ENCODE measurements at places on chromosomes 4 and X.

GRCh38 chrX:104695593-104695992 is 129.6 kb downstream of the IL1RAPL2 start:
- H3K27me3 ChIP-seq = peaks cover 2% of the 10 kb centered on the region
- H3K27ac ChIP-seq = no peak overlapping the region
- H3K4me1 ChIP-seq = no peaks in the 10 kb centered on the region
- H3K4me3 ChIP-seq = no peak overlapping the region
- no peaks in the 10 kb centered on the region for H3K36me3 ChIP-seq

DNA sequence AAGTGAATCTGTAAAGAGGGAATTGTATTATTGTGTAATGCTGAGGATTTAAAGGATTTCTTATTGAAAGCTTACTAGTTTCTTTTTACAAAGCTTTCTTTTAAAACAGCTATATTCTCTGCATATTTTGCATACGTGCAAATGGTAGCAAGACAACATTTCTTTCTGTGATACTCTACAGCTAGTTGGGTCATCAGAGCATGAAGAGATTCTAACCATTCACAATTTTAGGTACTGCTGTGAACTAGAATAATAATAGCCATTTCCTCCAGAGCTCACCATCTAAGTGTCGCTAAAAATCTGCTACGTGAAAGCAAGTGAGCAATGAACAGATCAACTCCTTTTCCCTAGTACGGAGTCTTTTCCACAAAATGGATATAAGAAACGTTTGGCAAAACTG is 37.3 kb downstream of the ARHGAP6 start:
- no peaks in the 10 kb centered on the region for H3K4me1 ChIP-seq
- H3K27ac ChIP-seq = no peak overlapping the region
- H3K4me3 ChIP-seq = no peak overlapping the region
- no peaks in the 10 kb centered on the region for H3K36me3 ChIP-seq
- no peaks in the 10 kb centered on the region for H3K27me3 ChIP-seq

- no peaks in the 10 kb centered on the region for H3K27me3 ChIP-seq
- H3K36me3 ChIP-seq = no peaks in the 10 kb centered on the region
- no peaks in the 10 kb centered on the region for H3K4me1 ChIP-seq
- no peak overlapping the region for H3K4me3 ChIP-seq
- H3K27ac ChIP-seq = no peak overlapping the region
- no peak for DNase-seq
Observed at GRCh38 chrX:69313617-69314290, 148.5 kb upstream of the PJA1 start.

- no peak overlapping the region for H3K27ac ChIP-seq
- no peaks in the 10 kb centered on the region for H3K27me3 ChIP-seq
- no peaks in the 10 kb centered on the region for H3K4me1 ChIP-seq
- H3K4me3 ChIP-seq = no peak overlapping the region
- H3K36me3 ChIP-seq = no peaks in the 10 kb centered on the region
Observed at GRCh38 chr4:85113706-85114105, 147.2 kb upstream of the WDFY3 start.

- peaks cover 2% of the 10 kb centered on the region for H3K27me3 ChIP-seq
- DNase-seq = no peak
- H3K4me1 ChIP-seq = no peaks in the 10 kb centered on the region
- no peaks in the 10 kb centered on the region for H3K36me3 ChIP-seq
- H3K27ac ChIP-seq = no peak overlapping the region
- H3K4me3 ChIP-seq = no peak overlapping the region
Observed at GRCh38 chr4:81743731-81744435, 272.2 kb upstream of the RASGEF1B start.

GRCh38 chrX:49183701-49184281 is 2.4 kb downstream of the PRICKLE3 start:
- peak overlapping the region; percentile 84 for H3K4me3 ChIP-seq
- peaks cover 13% of the 10 kb centered on the region for H3K4me1 ChIP-seq
- no peaks in the 10 kb centered on the region for H3K27me3 ChIP-seq
- H3K27ac ChIP-seq = no peak overlapping the region
- H3K36me3 ChIP-seq = peaks cover 23% of the 10 kb centered on the region

DNA sequence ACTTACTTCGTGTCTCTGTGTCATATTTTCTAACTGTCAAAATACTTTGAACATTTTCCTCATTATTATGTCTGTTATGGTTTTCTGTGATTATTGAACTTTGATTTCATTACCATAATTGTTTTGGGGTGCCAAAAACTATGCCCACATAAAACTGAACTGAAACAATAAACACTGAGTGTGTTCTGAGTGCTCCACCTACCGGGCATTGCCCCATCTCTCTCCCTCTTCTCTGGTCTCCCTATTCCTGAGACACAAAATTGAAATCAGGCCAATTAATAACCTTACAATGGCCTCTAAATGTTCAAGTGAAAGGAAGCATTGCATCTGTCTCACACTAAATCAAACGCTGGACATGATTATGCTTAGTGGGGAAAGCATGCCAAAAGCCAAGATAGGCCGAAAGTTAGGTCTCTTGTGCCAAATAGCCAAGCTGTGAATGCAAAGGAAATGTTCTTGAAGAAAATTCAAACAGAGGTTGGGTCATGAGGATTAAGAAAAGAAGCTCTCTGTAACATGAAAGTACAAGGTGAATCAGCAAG is 972.3 kb downstream of the PCDH7 start:
- H3K27me3 ChIP-seq = no peaks in the 10 kb centered on the region
- H3K4me3 ChIP-seq = no peak overlapping the region
- DNase-seq = no peak
- no peaks in the 10 kb centered on the region for H3K4me1 ChIP-seq

DNA sequence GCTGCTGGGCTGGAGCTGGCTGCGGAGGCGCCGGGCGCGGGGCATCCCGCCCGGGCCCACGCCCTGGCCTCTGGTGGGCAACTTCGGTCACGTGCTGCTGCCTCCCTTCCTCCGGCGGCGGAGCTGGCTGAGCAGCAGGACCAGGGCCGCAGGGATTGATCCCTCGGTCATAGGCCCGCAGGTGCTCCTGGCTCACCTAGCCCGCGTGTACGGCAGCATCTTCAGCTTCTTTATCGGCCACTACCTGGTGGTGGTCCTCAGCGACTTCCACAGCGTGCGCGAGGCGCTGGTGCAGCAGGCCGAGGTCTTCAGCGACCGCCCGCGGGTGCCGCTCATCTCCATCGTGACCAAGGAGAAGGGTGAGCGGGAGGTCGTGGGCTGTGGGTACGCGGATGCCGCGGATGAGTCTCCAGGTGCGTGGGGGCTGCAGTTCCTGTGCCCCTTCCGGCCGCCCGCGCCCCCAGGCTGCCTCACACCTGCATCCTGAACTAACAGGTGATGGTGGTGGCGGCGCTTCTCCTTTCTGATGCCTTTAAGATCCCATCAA is 499 bp downstream of the CYP2U1 start:
- peaks cover 21% of the 10 kb centered on the region for H3K4me1 ChIP-seq
- H3K27ac ChIP-seq = peak overlapping the region; percentile 42
- peaks cover 2% of the 10 kb centered on the region for H3K27me3 ChIP-seq

- no peak overlapping the region for H3K4me3 ChIP-seq
- no peak for DNase-seq
- H3K27me3 ChIP-seq = no peaks in the 10 kb centered on the region
- no peak overlapping the region for H3K27ac ChIP-seq
- no peaks in the 10 kb centered on the region for H3K36me3 ChIP-seq
- H3K4me1 ChIP-seq = no peaks in the 10 kb centered on the region
Observed at GRCh38 chr4:83932750-83933391, 397.0 kb downstream of the GPAT3 start.
